ENCODE measurements at places on chromosomes 7 and 10. TPM values are rescaled to one million over a fixed set of nuclear protein-coding genes. Genes with fewer than 3 reads are reported as not detected.

TRIM73 gene
- total RNA-seq = 4.1 TPM

TEX36 gene
- not detected for total RNA-seq

ACTR3C gene
- 2.9 TPM for total RNA-seq

PFKP gene
- 217 TPM for total RNA-seq

TAS2R41 gene
- total RNA-seq = not detected

COL17A1 gene
- not detected for total RNA-seq

POLR3A gene
- 17.5 TPM for total RNA-seq

SEMA3C gene
- total RNA-seq = not detected

GAD2 gene
- not detected for total RNA-seq

UCMA gene
- not detected for total RNA-seq

USP6NL gene
- 2.5 TPM for total RNA-seq

BAMBI gene
- total RNA-seq = 0.18 TPM
